ENCODE measurements at places on chromosomes 12 and 14. TPM values are rescaled to one million over a fixed set of nuclear protein-coding genes. Genes with fewer than 3 reads are reported as not detected.
A peak's percentile ranks its signal among the peaks of the same experiment; 100 is the strongest.

Gene RASSF9
- 1.9 TPM for total RNA-seq

- no peak overlapping the region for H3K27ac ChIP-seq
- no peaks in the 10 kb centered on the region for H3K27me3 ChIP-seq
- H3K36me3 ChIP-seq = no peaks in the 10 kb centered on the region
- DNase-seq = no peak
- H3K4me3 ChIP-seq = no peak overlapping the region
- peaks cover 12% of the 10 kb centered on the region for H3K4me1 ChIP-seq
These were observed 81.5 kb downstream of the BHLHE41 start for GRCh38 chr12:26043135-26044006.

GRCh38 chr12:127810041-127810440, 456.9 kb upstream of the TMEM132C start:
- no peaks in the 10 kb centered on the region for H3K36me3 ChIP-seq
- no peaks in the 10 kb centered on the region for H3K27me3 ChIP-seq
- peak overlapping the region; percentile 69 for H3K27ac ChIP-seq
- no peak overlapping the region for H3K4me3 ChIP-seq
- DNase-seq = no peak
- H3K4me1 ChIP-seq = peaks cover 15% of the 10 kb centered on the region

DNA sequence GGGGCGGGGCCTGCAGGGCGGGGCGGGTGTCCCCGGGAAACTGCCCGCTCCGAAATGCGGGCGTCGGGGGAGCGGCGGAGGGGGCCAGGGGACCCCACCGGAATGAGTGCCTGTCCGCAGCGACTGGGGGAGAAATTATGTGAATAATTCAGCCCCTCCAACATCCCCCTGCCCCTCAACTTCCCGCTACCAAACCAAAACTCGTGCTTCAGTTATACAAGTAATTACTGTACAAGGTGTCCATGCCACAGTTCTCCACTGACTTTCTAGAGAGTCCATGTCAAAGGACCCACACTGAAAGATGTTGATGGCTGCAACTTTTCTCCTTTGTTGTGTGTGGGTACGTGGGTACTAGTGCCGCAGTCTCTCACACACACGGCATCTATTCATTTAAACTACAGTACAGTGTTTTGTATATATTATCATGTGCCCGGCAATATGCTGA, 414 bp upstream of the CDK17 start:
- H3K36me3 ChIP-seq = no peaks in the 10 kb centered on the region
- peak overlapping the region; percentile 85 for H3K4me3 ChIP-seq
- H3K27ac ChIP-seq = peak overlapping the region; percentile 97
- DNase-seq = no peak
- peaks cover 39% of the 10 kb centered on the region for H3K4me1 ChIP-seq

- H3K4me1 ChIP-seq = peaks cover 20% of the 10 kb centered on the region
- H3K27me3 ChIP-seq = no peaks in the 10 kb centered on the region
- peak overlapping the region; percentile 75 for H3K4me3 ChIP-seq
- H3K27ac ChIP-seq = peak overlapping the region; percentile 92
- peak; percentile 73 for DNase-seq
These were observed 840 bp downstream of the PNP start for GRCh38 chr14:20469890-20470602.

Gene TMEM229B
- 2.0 TPM for total RNA-seq

GRCh38 chr12:65696227-65696626, 128.1 kb upstream of the HMGA2 start:
- H3K27me3 ChIP-seq = no peaks in the 10 kb centered on the region
- H3K27ac ChIP-seq = no peak overlapping the region
- DNase-seq = no peak

Gene DAZAP2
- 232 TPM for total RNA-seq

GRCh38 chr14:74763803-74764531, 851 bp downstream of the YLPM1 start:
- no peaks in the 10 kb centered on the region for H3K36me3 ChIP-seq
- H3K4me3 ChIP-seq = peak overlapping the region; percentile 94
- H3K27me3 ChIP-seq = no peaks in the 10 kb centered on the region

Gene NAV3
- 20.9 TPM for total RNA-seq

DNA sequence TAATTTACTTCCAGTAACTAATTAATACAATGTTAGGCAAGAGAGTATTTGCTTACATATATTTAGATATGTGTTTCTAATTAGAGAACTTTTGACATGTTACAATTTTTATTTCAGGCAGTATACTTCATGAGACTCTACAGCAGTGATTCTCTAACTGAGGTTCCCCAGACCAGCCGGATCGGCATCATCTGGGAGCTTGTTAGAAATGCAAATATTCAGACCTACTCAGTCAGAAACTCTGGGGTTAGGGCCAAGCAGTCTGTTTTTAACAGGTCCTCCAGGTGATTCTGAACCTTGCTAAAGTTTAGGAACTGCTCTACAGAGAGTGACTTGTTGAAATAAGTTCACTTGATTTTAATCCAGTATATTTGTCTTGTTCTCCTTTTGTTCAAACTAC, 46.5 kb downstream of the ARID2 start:
- H3K27ac ChIP-seq = no peak overlapping the region
- no peak for DNase-seq
- H3K27me3 ChIP-seq = no peaks in the 10 kb centered on the region
- H3K4me3 ChIP-seq = no peak overlapping the region
- no peaks in the 10 kb centered on the region for H3K36me3 ChIP-seq

GRCh38 chr12:103462675-103463074, 33.1 kb downstream of the C12orf42 start:
- H3K27me3 ChIP-seq = no peaks in the 10 kb centered on the region
- no peak overlapping the region for H3K27ac ChIP-seq
- no peaks in the 10 kb centered on the region for H3K4me1 ChIP-seq

- H3K27ac ChIP-seq = peak overlapping the region; percentile 68
- no peak for DNase-seq
- no peaks in the 10 kb centered on the region for H3K27me3 ChIP-seq
- no peak overlapping the region for H3K4me3 ChIP-seq
- H3K4me1 ChIP-seq = peaks cover 78% of the 10 kb centered on the region
These were observed 54.7 kb downstream of the PLEKHG3 start for GRCh38 chr14:64758691-64759554.

GRCh38 chr14:89757313-89757939, 197.1 kb downstream of the EFCAB11 start:
- H3K36me3 ChIP-seq = no peaks in the 10 kb centered on the region
- no peaks in the 10 kb centered on the region for H3K27me3 ChIP-seq
- no peaks in the 10 kb centered on the region for H3K4me1 ChIP-seq

DNA sequence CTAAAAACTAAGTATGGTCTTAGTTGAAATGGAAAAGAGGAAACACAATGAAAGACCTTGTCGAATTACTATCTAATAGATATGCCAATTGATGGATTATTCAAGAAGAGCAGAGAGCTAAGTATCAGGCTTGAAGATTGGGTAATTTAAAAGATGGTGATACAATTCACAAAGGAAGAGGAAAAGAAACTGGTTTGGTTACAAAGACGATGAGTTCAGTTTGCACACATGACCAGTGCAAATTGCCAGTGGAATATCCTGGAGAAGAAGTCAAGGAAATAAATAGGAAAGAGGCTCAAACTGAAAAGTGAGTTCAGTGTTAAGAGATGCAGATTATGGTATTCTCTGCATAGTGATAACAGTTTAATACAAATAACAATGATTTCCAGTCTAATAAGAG, 2.5 kb upstream of the RAP1B start:
- no peak for DNase-seq
- no peak overlapping the region for H3K4me3 ChIP-seq
- no peak overlapping the region for H3K27ac ChIP-seq
- H3K27me3 ChIP-seq = no peaks in the 10 kb centered on the region

Gene DHH
- total RNA-seq = 0.47 TPM

Gene SALL2
- 15.6 TPM for total RNA-seq

Gene CDC42BPB
- 108 TPM for total RNA-seq

GRCh38 chr12:131833896-131834641, 5.9 kb downstream of the MMP17 start:
- H3K27me3 ChIP-seq = peaks cover 59% of the 10 kb centered on the region
- no peaks in the 10 kb centered on the region for H3K36me3 ChIP-seq
- no peak overlapping the region for H3K27ac ChIP-seq
- no peak overlapping the region for H3K4me3 ChIP-seq

Gene DEPDC4
- total RNA-seq = 2.3 TPM

- H3K36me3 ChIP-seq = no peaks in the 10 kb centered on the region
- no peaks in the 10 kb centered on the region for H3K27me3 ChIP-seq
- no peak overlapping the region for H3K27ac ChIP-seq
- H3K4me3 ChIP-seq = no peak overlapping the region
These were observed 11.9 kb downstream of the AEBP2 start for GRCh38 chr12:19451196-19451595.

- H3K4me1 ChIP-seq = no peaks in the 10 kb centered on the region
- H3K27me3 ChIP-seq = no peaks in the 10 kb centered on the region
These were observed 40.2 kb downstream of the PROX2 start for GRCh38 chr14:74835645-74836250.

DNA sequence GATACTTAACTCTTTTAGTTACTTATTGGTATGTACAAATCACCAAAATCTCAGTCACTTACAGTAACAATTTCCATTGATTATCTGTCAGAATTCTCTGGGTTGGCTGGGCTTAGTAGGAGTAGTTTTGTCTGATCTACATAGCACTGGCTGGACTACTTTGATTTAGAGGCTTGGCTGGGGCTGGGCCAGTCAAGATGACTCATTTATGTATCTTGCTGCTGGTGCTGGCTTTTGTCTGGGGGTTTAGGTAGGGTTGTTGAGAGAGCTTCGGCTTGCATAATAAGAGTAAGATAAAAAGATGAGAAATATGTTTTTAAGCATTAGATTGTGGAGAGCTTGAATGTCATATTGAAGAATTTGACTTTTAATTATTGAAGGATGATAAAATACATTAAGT, 1093.7 kb downstream of the SLC6A15 start:
- no peaks in the 10 kb centered on the region for H3K27me3 ChIP-seq
- no peak for DNase-seq
- H3K4me3 ChIP-seq = no peak overlapping the region
- no peaks in the 10 kb centered on the region for H3K4me1 ChIP-seq
- no peak overlapping the region for H3K27ac ChIP-seq
- H3K36me3 ChIP-seq = no peaks in the 10 kb centered on the region

Gene AKAP6
- total RNA-seq = 4.2 TPM

GRCh38 chr12:57868851-57869268, 22.3 kb upstream of the CTDSP2 start:
- H3K27ac ChIP-seq = peak overlapping the region; percentile 49
- no peak overlapping the region for H3K4me3 ChIP-seq
- no peaks in the 10 kb centered on the region for H3K36me3 ChIP-seq
- H3K27me3 ChIP-seq = no peaks in the 10 kb centered on the region

DNA sequence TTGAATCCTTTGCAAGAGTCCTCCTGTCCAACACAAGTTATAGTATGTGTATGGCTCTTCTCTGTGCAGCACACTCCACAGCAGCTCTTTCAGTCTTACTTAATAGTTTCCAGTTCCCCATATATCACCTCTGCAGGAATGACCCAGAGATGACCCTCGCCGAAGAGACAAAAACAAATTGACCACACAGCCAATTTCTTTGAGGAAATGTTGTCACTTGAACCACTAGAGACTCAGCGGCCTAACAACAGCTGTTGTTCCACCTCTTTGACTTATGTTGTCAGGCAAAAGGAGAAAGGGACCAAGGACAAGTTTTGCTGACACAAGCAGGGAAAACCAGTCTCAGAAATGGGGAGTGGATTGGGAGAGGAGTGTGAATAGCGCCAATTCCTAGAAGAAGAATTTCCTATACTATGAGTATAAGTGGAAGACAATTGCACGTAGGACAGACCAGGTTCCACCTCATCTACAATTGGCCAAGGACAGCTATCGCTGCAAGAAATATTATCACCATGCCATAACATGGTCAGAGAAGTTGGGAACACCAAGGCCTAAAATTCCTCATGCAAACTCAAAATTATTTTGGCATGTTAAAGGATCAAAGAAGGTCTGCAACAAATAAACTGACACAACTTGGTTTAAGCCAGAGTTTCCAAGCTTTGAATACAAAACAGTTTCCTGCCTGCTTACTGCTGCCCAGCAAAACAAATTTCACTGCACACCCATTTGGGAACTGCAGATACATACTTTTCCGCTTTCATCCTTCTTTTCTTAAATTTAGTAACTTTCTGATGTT, 41.7 kb upstream of the ITPR2 start:
- no peaks in the 10 kb centered on the region for H3K27me3 ChIP-seq
- H3K36me3 ChIP-seq = no peaks in the 10 kb centered on the region
- peaks cover 30% of the 10 kb centered on the region for H3K4me1 ChIP-seq
- H3K27ac ChIP-seq = no peak overlapping the region
- H3K4me3 ChIP-seq = no peak overlapping the region

- no peak for DNase-seq
- H3K27ac ChIP-seq = no peak overlapping the region
- H3K27me3 ChIP-seq = no peaks in the 10 kb centered on the region
- H3K4me1 ChIP-seq = peaks cover 1% of the 10 kb centered on the region
These were observed 89.2 kb downstream of the BCL2L14 start for GRCh38 chr12:12159988-12160387.

- no peaks in the 10 kb centered on the region for H3K36me3 ChIP-seq
- H3K4me1 ChIP-seq = no peaks in the 10 kb centered on the region
- H3K27me3 ChIP-seq = peaks cover 25% of the 10 kb centered on the region
- DNase-seq = no peak
- H3K4me3 ChIP-seq = no peak overlapping the region
These were observed 73.0 kb upstream of the PRMT8 start for GRCh38 chr12:3417937-3418462.

DNA sequence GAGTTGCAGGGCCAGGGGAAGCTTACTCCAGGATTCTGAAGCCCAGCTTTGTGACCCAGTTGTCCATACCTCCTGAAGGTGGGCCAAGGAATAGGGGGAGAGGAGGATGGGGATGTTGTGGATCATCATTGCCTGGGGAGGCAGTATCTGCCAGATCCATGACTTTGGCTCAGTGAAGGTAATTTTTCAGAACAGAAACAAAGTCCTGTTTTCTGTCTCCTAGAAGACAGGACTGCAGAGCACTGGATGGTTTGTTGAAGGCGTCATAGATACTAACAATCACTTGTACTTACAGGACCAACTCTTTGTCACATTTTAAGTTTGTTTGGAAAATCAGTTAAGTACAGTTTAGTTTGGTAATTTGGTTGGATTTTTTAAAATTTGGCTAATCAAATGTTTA, 38.4 kb downstream of the ANO6 start:
- H3K27ac ChIP-seq = no peak overlapping the region

DNA sequence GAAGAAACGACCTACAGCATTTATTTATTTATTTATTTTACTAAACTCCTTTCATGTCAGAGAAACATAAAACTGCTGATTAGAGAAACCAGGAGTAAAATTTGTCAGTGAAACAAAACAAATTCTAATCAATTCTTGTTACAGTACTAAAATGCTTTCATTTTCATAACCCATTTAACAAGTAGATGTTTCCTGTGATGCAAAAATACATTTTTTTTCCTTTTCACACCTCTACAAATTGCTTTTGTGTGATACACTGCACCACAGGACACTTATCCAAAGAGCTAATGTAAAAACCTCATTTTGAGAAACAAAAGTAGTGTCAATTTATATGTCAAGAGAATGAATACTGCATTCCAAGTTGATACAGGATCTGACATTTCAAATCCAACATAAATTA, 155.1 kb downstream of the SYT1 start:
- no peaks in the 10 kb centered on the region for H3K36me3 ChIP-seq
- no peaks in the 10 kb centered on the region for H3K4me1 ChIP-seq
- no peak overlapping the region for H3K4me3 ChIP-seq
- no peak overlapping the region for H3K27ac ChIP-seq
- no peak for DNase-seq
- H3K27me3 ChIP-seq = no peaks in the 10 kb centered on the region

- no peaks in the 10 kb centered on the region for H3K36me3 ChIP-seq
- DNase-seq = no peak
- no peak overlapping the region for H3K4me3 ChIP-seq
- H3K27me3 ChIP-seq = no peaks in the 10 kb centered on the region
- H3K27ac ChIP-seq = no peak overlapping the region
- H3K4me1 ChIP-seq = no peaks in the 10 kb centered on the region
These were observed 18.9 kb downstream of the BICD1 start for GRCh38 chr12:32125455-32126084.
